Mesendoderm (in vitro differentiated cells): ENCODE measurements at places on chromosomes 6 and 20.

DNA sequence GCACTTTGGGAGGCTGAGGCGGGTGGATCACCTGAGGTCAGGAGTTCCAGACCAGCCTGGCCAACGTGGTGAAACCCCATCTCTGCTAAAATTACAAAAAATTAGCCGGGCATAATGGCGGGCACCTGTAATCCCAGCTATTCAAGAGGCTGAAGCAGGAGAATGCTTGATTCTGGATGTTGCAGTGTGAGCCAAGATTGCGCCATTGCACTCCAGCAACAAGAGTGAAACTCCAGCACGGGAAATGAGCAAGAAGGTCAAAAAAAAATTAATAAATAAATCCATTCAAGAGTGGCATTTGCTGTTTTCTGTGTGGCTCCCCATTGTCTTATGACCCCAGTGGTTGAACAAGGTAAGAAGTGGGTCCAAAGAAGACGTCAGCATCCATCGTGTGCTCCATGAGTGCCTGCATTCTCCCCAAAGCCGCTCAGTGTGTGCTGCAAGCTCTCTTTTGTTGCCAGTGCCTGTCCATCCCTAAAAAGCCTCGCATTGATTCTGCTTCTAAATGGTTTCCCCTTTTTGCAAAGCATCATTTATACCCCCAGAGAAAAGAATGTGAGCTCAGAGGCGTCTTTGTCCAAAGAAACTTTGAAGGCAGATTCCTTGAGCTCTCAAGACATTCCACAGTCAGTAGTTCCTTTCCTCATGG is 38.8 kb upstream of the MAP3K4 start:
- H3K4me1 ChIP-seq, result no peaks in the 10 kb centered on the region
- DNase-seq, result peak; percentile 40
- H3K27ac ChIP-seq, result no peak overlapping the region
- no peak overlapping the region for H3K4me3 ChIP-seq

- H3K4me3 ChIP-seq, result no peak overlapping the region
- no peak overlapping the region for H3K27ac ChIP-seq
- H3K27me3 ChIP-seq, result no peaks in the 10 kb centered on the region
Observed at GRCh38 chr20:59873409-59873808, 60.0 kb downstream of the SYCP2 start.

DNA sequence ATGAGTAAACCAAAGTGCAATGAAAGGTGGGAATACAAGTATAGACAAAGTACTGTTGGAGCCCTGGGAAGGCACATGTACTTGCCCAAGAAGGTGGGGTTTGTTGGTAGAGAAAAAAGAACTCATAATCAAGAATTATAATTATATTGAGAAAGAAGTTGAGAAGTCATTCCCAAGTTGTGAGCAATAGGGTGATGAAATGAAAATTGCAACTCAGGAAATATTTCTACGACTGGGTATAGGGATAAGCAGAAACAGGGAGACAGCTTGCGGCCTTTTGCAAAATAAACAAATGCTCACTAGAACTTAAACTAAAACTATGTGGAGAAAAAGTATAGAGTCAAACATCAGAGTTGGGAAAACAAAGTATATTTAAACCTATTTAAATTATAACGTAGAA is 250.7 kb upstream of the FAM83B start:
- no peak overlapping the region for H3K4me3 ChIP-seq
- DNase-seq, result no peak
- no peaks in the 10 kb centered on the region for H3K27me3 ChIP-seq
- H3K36me3 ChIP-seq, result no peaks in the 10 kb centered on the region

- H3K27me3 ChIP-seq, result no peaks in the 10 kb centered on the region
- no peaks in the 10 kb centered on the region for H3K4me1 ChIP-seq
- peaks cover 8% of the 10 kb centered on the region for H3K36me3 ChIP-seq
Observed at GRCh38 chr6:36217188-36217587, 20.6 kb downstream of the BRPF3 start.

GRCh38 chr6:68760485-68760884 is 125.4 kb downstream of the ADGRB3 start:
- no peaks in the 10 kb centered on the region for H3K36me3 ChIP-seq
- H3K4me1 ChIP-seq, result no peaks in the 10 kb centered on the region
- no peak for DNase-seq
- no peak overlapping the region for H3K27ac ChIP-seq
- H3K27me3 ChIP-seq, result no peaks in the 10 kb centered on the region

DNA sequence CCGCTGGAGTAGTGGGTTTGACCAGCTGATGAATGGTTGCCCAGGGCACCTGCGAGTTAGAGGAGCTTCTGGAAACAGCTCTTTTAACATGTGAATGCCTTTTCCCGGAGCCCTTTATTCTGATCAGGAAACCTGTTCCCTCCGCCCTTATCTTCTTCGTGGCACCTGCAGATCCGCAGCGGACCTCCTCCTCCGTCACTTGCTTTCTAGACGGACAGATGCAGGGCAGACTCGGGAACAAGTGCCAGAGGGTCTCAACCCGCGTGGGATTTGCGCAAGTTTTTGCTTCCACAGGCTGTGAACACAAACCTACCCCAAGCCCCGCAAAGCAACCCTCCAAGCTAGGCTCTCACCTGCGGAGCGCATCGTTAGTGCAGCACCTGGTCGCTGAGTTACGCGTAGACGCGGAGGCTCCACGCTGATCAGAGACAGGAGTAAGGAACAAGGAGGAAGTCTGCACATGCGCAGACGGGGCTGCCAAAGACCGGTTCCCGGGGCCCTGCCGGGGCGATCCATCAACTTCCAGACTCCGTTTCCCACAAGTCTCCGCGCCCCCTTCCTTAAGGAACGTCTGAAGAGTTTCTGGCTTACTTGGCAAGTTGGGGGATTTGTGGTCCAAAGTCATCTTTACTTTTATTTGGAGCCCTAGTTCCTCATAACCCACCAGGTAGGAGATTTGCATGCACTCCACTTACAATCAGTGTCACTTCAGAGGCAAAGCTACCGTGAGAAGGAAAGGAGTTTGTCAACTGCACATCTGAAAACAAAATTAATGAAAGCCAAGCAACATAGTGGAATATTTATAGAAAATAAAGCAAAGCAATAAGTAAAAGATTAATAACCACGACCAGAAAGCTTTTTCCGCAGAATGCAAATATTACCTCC is 52.7 kb upstream of the ELMO2 start:
- H3K27me3 ChIP-seq, result no peaks in the 10 kb centered on the region
- no peak overlapping the region for H3K27ac ChIP-seq
- no peaks in the 10 kb centered on the region for H3K36me3 ChIP-seq
- peak; percentile 89 for DNase-seq
- H3K4me1 ChIP-seq, result no peaks in the 10 kb centered on the region
- H3K4me3 ChIP-seq, result peak overlapping the region; percentile 9

DNA sequence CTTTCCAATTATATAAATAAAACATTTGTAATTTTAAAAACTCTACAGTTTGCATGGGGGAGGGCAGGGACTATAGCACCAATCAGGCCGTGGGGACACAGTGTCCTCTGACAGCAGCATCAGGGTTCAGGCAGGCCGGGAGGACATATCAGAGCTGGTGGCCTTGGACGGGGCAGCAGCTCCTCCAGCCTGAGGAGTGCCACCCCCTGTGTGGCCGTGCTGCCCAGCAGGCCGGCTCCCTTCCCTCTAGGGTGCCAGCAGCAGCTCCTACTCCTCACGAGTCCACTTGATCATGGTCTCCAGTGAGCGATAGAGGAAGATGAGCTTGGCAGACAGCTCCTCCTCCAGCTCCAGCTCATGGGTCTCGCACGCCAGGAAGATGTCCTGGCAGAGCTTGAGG is 144.0 kb upstream of the PHACTR3 start:
- no peaks in the 10 kb centered on the region for H3K36me3 ChIP-seq
- H3K4me3 ChIP-seq, result no peak overlapping the region
- no peak overlapping the region for H3K27ac ChIP-seq
- DNase-seq, result no peak
- H3K27me3 ChIP-seq, result no peaks in the 10 kb centered on the region

DNA sequence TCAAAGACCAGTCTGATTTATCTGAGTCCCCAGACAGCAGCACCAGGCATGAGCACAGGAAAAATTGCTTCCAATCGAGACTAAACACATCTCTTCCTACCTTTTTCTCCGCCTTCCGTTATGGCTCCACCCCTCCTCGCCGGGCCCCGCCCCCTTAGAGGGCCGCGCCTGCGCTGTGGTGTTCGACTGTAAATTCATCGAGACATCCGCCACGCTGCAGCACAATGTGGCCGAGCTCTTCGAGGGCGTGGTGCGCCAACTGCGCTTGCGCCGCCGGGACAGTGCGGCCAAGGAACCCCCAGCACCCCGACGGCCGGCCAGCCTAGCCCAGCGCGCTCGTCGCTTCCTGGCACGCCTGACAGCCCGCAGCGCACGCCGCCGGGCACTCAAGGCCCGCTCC is 8.9 kb downstream of the REM1 start:
- H3K27ac ChIP-seq, result no peak overlapping the region
- DNase-seq, result no peak
- H3K4me1 ChIP-seq, result no peaks in the 10 kb centered on the region
- no peaks in the 10 kb centered on the region for H3K36me3 ChIP-seq
- no peaks in the 10 kb centered on the region for H3K27me3 ChIP-seq
- H3K4me3 ChIP-seq, result no peak overlapping the region

- peak overlapping the region; percentile 2 for H3K4me3 ChIP-seq
- no peak overlapping the region for H3K27ac ChIP-seq
- H3K27me3 ChIP-seq, result peaks cover 14% of the 10 kb centered on the region
- peak; percentile 32 for DNase-seq
Observed at GRCh38 chr20:46894971-46895905, 595 bp downstream of the EYA2 start.

GRCh38 chr20:10105046-10105445 is 70.3 kb downstream of the ANKEF1 start:
- H3K36me3 ChIP-seq, result no peaks in the 10 kb centered on the region
- H3K4me1 ChIP-seq, result no peaks in the 10 kb centered on the region
- no peak overlapping the region for H3K4me3 ChIP-seq
- no peaks in the 10 kb centered on the region for H3K27me3 ChIP-seq
- H3K27ac ChIP-seq, result no peak overlapping the region

DNA sequence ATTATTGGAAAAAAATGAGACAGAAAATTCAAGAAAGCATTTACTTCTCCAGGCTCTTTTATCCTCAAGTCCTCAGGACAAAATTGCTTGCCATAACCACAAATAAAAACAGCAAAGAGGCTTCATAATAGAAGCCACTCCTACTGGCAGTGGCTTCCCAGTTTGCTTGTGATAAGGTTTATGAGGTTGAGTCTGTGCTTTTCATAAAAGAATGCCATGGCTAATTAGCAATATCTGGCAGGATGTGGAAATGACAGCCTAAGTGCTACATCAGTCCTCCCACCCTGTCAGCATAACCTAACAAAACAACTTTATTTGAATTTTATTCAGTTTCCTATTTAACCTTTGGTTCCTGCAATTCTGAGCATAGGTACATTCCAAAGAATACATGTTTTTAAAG is 80.9 kb upstream of the HTR1E start:
- no peaks in the 10 kb centered on the region for H3K27me3 ChIP-seq
- no peak for DNase-seq
- no peak overlapping the region for H3K27ac ChIP-seq
- H3K4me3 ChIP-seq, result no peak overlapping the region
- H3K36me3 ChIP-seq, result no peaks in the 10 kb centered on the region
- H3K4me1 ChIP-seq, result no peaks in the 10 kb centered on the region

DNA sequence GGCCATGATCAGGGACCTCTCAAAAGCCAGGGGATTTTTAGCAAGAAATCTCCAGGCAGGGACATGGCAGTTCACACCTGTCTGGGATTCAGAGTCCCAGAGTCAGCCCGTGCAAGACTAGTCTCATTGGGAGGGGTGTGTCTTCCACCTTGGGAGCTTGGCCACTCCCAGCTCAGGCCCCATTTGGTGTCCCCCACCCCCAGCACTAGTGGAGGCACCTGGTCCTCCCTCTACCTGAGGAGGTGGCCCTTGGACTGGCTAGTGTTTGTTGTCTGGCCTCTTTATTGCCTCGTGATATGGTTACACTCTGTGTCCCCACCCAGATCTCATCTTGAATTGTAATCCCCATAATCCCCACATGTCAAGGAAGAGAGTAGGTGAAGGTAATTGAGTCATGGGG is 140.8 kb upstream of the PHACTR3 start:
- no peak overlapping the region for H3K4me3 ChIP-seq
- no peaks in the 10 kb centered on the region for H3K36me3 ChIP-seq
- no peak overlapping the region for H3K27ac ChIP-seq
- H3K4me1 ChIP-seq, result no peaks in the 10 kb centered on the region
- no peak for DNase-seq
- H3K27me3 ChIP-seq, result no peaks in the 10 kb centered on the region

GRCh38 chr6:143191361-143191760 is 130.7 kb downstream of the AIG1 start:
- DNase-seq, result no peak
- no peaks in the 10 kb centered on the region for H3K27me3 ChIP-seq
- H3K27ac ChIP-seq, result no peak overlapping the region
- H3K4me1 ChIP-seq, result no peaks in the 10 kb centered on the region

- no peaks in the 10 kb centered on the region for H3K4me1 ChIP-seq
- H3K27ac ChIP-seq, result no peak overlapping the region
- no peak overlapping the region for H3K4me3 ChIP-seq
- H3K27me3 ChIP-seq, result no peaks in the 10 kb centered on the region
Observed at GRCh38 chr6:19842030-19842615, 5.0 kb downstream of the ID4 start.

- H3K27me3 ChIP-seq, result no peaks in the 10 kb centered on the region
- peaks cover 12% of the 10 kb centered on the region for H3K4me1 ChIP-seq
- no peak overlapping the region for H3K27ac ChIP-seq
- DNase-seq, result peak; percentile 81
- no peaks in the 10 kb centered on the region for H3K36me3 ChIP-seq
Observed at GRCh38 chr6:41049521-41049920, 3.5 kb upstream of the APOBEC2 start.

GRCh38 chr6:3390698-3391097 is 66.2 kb downstream of the SLC22A23 start:
- no peak overlapping the region for H3K27ac ChIP-seq
- H3K27me3 ChIP-seq, result no peaks in the 10 kb centered on the region
- H3K36me3 ChIP-seq, result no peaks in the 10 kb centered on the region

DNA sequence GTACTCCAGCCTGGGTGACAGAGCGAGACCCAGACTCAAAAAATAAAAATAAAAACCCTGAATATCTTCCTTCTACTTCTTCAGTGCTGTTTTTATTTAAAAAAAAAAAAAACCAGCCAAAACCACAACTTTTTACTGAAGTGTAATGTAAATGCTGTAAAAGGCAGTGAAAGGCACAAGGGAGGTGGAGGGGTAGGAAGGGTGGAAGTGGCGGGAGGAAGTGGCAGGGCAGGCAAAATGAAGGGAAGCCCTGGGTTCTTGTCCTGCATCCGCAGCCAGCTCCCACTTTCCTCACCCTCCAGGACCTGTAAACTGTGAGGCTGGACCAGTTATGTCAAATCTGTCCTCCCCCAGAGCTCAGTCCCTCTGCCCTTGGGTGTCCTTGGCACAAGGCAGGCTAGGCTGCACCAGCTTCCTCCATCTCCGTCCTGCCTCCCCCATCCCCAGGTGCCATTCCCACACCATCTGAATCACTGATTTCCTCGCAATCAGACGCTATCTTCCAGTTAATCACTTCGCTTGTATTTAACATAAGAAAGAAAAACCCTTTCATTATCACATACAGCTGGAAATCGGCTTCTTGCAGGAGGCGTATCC is 13.7 kb upstream of the PANK2 start:
- DNase-seq, result peak; percentile 73
- H3K4me1 ChIP-seq, result peaks cover 2% of the 10 kb centered on the region
- no peaks in the 10 kb centered on the region for H3K27me3 ChIP-seq
- no peak overlapping the region for H3K4me3 ChIP-seq
